ENCODE measurements at places on chromosomes 3 and 15.

DNA sequence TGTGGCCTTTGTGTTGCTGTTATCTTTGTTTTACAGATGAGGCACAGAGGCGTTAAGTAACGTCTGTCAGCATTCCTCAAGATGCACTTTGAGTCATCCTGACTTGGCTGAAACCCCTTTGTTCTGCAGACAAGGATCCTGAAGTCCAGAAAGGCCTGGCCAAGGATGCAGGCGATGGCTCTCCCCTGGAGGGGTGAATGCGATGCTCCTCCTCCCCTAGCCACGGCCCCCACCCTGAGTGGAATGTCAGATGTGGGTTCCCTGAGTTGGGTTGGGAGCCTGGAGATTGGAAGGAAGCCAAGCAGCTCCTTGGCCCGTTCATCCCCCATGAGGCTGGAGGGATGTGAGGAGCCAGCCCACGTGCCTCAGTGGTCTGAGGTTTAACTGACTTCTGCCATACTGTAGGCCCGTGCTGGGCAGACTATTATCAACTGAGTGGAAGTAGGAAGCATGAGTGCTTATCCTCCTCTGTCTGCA lies 43.3 kb downstream of the POMGNT2 start:
- DNase-seq = peak; percentile 80

DNA sequence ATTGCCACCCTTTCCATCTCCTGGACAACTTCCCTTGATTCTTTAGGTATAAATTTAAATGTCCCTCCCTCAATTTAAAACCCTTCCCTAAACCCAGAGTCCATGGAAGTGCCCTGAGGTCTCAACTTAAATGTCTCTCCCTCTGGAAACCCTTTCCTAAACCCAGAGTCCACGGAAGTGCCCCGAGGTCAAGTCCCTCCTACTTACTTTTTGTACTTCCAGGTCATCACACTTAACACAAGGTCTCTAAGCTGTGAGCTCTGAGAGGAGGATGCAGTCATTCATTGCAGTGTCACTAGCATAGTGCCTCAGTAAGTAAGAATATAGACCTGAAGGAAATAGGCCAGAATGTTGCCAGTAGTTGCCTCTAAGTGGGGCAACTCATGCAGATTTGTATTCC lies 78.2 kb upstream of the BNC1 start:
- no peak for DNase-seq

DNA sequence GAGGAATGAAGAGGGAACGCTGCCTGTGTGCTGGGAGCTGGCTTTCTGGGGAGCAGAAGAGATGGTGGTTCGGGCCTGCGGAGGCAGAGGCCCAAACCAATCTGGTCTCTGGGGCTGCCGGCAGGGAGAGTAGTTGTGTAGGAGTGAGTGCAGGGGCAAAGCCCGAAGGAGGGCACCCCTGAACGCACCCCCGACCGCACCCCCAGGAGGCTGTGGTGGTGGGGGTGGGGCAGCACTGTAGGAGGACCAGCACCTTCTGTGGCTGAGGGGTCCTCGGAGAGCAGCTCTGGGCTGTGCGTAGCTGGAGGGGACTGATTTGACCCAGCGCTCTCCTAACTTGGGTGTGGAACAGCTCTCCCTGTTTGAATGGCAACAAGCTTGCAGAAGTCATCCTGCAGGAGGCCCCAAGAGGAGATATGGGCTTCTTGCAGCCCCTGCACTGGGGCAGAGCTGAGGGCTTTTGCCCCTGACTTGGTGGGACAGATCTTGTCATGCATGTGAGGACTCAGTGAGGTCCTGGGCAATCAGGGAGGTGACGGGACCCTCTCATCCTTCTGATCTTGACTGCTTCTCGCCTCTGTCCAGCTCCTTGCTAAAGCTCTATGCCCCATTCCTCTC lies 26.1 kb downstream of the C15orf39 start:
- no peak for DNase-seq

- peak; percentile 67 for DNase-seq
These were observed 20.6 kb downstream of the MYH15 start for GRCh38 chr3:108489776-108490175.

GRCh38 chr3:1195947-1196346 lies 103.1 kb downstream of the CNTN6 start:
- DNase-seq = no peak

- DNase-seq = no peak
These were observed 13.8 kb downstream of the ATP10A start for GRCh38 chr15:25849157-25849921.
